Activated T-cell treated with anti-CD3 and anti-CD28 coated beads for 48 hours (primary cell): ENCODE measurements at places on chromosomes 11 and 22.

DNA sequence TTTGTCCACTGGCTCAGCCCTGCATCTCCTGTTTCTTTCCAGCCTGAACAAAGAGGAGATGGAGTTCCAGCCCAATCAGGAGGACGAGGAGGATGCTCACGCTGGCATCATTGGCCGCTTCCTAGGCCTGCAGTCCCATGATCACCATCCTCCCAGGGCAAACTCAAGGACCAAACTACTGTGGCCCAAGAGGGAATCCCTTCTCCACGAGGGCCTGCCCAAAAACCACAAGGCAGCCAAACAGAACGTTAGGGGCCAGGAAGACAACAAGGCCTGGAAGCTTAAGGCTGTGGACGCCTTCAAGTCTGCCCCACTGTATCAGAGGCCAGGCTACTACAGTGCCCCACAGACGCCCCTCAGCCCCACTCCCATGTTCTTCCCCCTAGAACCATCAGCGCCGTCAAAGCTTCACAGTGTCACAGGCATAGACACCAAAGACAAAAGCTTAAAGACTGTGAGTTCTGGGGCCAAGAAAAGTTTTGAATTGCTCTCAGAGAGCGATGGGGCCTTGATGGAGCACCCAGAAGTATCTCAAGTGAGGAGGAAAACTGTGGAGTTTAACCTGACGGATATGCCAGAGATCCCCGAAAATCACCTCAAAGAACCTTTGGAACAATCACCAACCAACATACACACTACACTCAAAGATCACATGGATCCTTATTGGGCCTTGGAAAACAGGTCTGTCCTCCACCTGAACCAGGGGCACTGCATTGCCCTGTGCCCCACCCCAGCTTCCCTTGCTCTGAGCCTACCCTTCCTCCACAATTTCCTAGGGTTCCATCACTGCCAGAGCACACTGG is 5.0 kb downstream of the FTH1 start:
- DNase-seq = no peak

DNA sequence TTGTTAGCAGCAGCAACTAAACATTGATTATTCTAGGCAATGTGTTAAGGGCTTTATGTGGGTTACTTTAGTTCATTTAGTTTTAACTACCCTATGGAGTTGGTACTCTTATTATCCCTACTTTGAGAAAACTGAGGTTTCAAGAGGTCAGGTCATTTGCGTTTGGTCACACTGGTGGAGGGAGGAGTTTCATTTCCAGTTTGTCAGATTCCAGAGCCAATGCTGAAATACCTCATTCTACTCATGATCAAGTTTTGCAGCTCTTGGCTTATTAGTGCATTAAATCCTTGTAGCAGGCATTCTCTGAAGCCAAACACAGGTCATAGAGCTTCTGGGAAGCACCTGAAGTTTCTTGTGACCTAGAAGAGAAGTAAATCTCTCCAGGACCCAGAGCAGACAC is 24.1 kb upstream of the POGLUT3 start:
- DNase-seq = no peak

GRCh38 chr11:73384872-73385689 is 8.9 kb downstream of the RELT start:
- no peak for DNase-seq

DNA sequence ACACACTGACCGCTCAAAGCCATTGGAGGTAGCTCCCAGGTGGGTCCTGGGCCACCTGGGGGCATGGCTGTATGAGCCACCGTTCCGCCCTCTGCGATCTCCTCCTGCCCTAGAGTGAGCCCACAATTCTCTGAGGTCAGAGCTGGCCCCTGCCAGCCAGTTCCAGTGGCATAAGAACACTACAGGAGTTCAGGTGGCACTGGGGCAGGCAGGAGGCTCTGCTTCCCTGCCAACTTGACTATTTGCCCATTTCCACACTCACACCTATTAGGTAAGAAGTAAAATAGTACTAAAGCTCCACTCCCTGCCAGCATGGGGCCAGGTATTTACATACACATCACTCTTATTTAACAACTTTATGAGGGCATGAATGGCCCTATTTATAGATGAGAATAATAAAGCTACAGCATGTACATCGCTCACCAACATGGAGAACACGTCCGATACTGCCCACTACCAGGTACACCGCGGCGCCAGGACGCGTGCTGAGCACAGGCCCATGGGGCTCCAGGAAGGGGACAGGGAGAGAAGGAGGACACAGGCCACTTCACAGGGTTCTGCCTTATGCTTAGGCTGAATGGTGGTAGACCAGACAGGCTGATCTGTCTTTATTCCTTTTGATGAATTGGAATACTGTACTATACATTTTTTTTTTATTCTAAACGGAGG is 26.2 kb downstream of the PISD start:
- DNase-seq = no peak

DNA sequence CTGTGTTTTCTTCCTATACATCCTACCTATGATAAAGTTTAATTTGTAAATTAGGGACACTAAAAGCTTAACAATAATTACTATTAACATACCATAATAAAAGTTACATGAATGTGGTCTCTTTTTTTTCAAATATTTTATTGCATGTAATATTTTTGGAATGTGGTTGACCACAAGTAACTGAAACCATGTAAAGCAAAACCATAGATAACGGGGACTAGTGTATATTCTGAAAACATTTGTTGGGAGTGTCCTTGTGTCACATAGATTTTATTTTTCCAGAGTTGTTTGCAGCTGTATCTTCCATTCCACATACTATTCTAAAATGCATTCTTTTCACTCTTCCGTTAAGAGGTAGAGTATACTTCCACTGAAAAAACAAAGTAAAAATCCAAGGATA is 200.4 kb downstream of the KIF18A start:
- no peak for DNase-seq
